CD8-positive, alpha-beta memory T cell (primary cell): ENCODE measurements at places on chromosomes 5 and 9.

DNA sequence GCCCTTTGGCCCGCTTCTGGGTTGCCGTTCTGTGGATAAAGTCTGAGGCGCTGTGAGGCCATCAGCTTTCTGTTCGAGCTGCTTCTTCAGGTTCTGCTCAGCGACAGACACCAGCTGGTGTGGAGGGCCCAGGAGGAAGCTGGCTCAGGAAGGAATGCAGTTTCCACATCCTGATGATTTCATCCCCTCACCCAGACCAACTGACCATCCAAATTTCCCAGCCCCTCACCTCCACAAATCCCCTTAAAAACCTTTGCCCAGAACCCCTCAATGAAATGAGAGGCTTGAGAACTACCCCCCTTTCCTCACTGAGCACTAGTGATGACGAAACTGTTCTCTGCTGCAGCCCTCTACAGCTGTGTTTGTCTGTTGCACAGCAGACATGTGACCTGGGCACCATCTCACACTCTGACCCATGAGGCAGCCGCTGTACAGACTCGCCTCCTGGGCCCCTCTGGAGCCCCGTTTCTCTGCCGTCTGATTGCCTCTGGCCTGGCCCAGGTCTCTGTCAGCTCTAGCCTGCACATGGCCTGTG, 45.4 kb downstream of the SPATA31C2 start:
- no peak for DNase-seq

DNA sequence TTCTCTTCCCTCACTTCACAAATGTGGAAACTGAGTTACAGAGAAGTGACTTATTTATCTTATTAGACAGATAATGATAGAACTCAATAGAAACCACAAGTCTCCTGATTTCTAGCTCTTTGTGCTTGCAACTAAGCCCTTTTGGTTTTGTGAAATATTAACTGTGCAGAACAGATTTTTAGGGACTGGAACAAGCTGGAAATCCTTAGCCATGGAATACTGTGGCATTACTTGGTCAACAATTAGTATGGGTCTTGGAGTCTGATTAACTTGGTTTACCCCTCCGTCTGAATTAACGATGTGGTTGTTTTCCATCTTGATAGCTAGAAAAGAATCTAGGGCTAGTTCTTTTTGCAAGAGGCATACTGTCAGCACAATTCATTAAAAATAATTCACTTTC, 584 bp upstream of the KLF9 start:
- DNase-seq, result no peak

GRCh38 chr5:127068493-127069214, 4.6 kb downstream of the C5orf63 start:
- no peak for DNase-seq

DNA sequence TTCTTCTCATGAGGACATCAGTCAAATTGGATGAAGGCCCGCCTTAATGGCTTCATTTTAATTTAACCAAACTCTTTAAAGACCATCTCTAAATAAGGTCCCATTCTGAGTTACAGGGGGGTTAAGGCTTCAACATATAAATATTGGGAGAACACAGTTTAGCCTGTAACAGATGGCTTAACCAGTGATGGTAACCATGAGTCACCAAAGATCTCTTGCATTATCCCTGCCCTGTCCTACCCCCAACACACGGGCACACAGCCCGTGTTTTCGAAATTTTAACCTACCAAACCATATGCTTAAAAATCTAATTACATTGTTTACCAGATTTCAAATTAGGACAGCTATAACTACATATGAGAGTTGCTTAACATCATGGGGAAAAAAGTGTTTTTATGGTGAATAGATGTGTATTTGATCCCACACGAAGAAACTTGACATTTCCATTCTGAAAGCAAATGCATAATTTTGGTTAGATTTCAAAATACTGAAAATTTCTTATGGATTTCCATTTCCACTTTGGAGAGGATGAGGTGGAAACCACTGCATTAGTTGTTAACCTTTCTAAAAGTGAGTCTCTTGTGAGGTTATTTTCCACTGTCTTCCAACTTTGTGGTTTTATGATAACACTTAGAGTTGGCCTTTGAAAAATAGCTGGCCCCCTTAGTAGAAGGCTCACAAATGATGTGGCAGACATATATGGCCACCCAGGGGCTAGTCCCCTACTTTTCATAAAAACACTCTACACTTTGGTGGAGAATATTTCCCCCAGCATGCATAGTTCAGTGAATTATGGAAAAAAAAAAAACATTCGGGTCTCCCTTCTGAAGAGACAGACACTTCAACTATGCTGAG, 849.3 kb downstream of the TLE1 start:
- DNase-seq, result no peak

DNA sequence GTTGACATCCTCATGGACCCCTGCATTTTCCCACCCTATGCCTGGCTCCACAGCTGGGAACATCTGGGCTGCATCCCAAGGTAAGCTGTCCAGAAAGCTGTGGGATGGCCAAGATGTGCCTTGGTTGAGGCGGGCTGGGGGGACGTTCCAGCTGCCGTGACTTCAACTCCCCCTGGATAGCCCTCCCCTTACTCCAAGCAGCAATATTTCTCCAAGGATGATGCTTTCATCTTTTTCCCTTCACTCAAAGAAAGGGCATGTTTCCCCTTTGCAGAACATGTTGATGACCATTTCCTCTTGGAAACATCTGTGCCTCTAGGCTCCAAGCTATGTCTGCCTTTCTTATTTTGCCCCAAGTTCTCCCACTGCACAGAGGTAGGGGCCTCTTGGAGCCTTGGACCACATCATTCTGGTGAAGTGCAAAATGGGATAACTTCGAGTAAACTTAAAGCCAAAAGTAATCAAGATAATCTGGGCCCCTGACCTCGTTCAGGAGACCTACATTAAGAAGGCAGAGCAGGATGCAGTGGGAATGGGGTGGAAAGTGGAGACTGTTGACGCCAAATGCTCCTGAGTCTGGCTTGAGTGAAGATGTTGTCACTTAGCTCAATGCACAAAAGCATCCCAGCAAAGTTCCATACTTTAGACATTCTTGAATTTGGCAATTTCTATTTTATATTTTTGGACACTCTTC, 175.2 kb downstream of the GAS1 start:
- no peak for DNase-seq

- DNase-seq, result no peak
These were observed 7.5 kb upstream of the REEP5 start for GRCh38 chr5:112929336-112930081.

GRCh38 chr5:59856358-59856757, 37.2 kb downstream of the PDE4D start:
- DNase-seq, result no peak

DNA sequence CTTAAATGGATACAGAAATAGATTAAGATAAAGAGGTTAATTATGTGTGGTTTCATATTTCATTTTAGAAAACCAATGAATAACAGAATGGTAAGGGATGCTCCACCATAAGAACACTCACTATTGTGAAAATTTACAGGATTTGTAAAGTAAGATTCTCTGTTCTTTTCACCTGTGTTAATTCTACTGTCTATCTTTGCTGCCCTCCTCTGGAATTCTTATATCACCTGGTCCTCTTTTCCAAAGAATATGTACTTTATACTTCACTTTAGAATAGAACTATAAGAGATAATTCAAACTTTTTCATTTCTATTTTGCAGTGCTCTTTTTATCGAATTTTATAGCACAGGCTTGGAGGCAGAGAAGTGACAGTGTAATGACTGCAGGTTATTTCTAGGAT, 213.4 kb downstream of the LURAP1L start:
- DNase-seq, result no peak

- no peak for DNase-seq
These were observed 13.8 kb downstream of the VAV2 start for GRCh38 chr9:133978226-133978898.

DNA sequence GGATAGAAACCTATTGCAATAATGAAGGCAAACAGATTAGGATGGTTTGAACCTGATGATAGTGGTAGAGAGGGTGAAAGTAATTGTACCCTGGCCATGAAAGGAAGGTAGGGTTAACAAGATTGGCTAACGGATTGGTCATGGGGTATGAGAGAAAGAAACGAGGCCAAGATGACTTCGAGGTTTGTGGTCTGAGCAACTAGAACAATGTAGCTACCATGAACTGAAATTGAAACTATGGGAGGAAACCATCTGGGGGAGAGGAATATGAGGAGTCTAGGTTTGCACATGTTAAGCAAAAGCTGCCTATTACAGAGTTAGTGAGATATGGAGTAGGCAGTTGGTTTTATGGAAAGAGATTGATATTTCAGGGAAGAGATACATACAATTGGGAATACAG, 406.0 kb downstream of the PRELID2 start:
- DNase-seq, result no peak
